NCI-H82 (cell line): ENCODE measurements at places on chromosomes 4 and X.
A peak's percentile ranks its signal among the peaks of the same experiment; 100 is the strongest.

- DNase-seq: peak; percentile 54
These were observed 318.3 kb upstream of the MAGEB18 start for GRCh38 chrX:25819879-25820278.

GRCh38 chr4:151157543-151157942 lies 58.1 kb downstream of the RPS3A start:
- no peak for DNase-seq

GRCh38 chrX:57915680-57916079 lies 5.4 kb upstream of the ZXDA start:
- DNase-seq: no peak

DNA sequence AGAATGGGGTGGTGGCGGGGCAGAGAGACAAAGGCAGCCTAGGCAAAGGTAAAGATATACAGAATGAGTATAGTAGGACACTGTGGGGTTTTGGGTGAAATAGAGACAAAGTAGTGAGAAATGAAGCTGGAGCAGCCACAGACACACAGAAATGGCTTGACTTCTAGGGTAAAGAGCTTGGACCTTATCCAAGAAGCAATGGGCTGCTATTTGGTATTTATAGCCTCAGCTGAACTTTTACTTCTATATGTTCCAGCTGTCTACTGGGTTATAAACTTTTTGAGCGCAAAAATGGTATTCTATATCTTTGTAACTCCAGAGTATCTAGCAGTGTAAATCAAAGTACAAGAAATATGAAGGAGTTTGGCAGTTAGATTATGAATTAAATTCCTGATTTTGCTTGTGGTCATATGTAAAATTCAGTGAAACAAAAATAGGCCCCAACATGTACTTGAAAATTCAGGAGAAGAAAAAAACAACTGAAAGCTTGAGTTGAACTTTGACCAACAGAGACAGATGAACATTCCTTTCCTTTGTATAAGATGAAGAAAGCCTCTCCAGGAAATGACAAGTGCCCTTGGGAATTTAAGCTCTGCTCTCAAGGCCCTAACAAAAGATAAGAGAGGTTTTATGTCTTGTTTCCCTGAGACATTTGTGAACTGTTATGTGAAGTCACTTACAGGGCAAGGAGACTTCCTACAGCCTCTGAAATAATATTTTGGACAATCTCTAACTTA lies 354.1 kb downstream of the CHIC1 start:
- no peak for DNase-seq

DNA sequence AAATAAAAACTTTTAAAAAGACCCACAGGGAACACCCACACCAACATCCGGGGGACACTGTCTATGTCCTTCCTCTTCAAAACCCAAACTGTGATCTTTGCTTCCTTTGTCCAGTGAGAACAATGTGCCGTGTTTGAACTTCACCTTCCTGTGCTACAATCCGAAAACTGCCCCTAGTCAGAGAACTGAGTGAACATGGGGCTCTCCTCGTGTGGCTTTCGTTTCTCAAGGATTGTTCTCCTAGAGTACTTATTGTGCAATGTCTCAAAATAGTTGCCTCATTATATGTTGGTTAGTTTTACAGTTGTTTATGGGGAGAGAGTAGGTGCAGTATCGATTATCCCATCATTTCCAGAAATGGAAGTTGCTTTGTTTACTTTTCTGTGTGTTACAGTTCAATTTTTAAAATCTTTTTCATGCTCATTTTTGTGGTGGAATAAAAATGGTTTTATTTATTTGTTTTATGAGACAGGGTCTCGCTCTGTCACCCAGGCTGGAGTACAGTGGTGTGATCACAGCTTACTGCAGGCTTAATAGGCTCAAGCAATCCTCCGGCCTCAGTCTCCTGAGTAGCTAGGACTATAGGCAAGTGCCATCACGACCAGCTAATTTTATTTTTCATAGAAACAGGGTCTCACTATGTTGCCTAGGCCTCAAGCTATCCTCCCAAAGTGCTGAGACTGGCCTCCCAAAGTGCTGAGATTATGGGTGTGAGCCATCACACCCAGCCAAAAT lies 29.9 kb downstream of the RBMX start:
- DNase-seq: no peak

- no peak for DNase-seq
These were observed 5.1 kb downstream of the DTHD1 start for GRCh38 chr4:36286481-36286871.

DNA sequence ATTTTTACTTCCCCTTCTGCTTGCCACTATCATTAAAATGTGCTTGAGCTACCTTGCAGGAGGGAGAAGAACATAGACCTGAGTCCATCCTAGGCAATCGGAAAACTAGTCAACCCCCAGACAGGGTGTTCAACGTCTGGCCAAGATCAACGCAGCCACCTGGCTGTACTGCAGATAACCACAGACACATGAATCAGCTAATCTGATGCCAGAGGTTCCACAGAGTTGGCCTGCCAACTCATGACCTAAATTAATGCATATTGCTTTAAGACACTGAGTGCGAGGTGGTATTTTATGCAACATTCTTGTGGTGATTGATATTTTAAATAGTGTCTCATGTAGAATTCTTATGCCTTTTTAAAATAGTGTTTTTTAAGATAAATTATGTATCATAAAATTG lies 1283.8 kb upstream of the PABPC4L start:
- no peak for DNase-seq
